ENCODE measurements at places on chromosomes 16 and 17. TPM values are rescaled to one million over a fixed set of nuclear protein-coding genes. Genes with fewer than 3 reads are reported as not detected.

- no peak for DNase-seq
Measured at GRCh38 chr16:49834531-49835151, 21.3 kb downstream of the ZNF423 start.

The ZNF205 gene
- 22.4 TPM for total RNA-seq

- DNase-seq, result peak; percentile 25
Measured at GRCh38 chr17:73643001-73643851, 1.0 kb downstream of the SDK2 start.

GRCh38 chr17:838486-838885, 56.3 kb downstream of the MRM3 start:
- DNase-seq, result no peak

The MT1A gene
- not detected for total RNA-seq

DNA sequence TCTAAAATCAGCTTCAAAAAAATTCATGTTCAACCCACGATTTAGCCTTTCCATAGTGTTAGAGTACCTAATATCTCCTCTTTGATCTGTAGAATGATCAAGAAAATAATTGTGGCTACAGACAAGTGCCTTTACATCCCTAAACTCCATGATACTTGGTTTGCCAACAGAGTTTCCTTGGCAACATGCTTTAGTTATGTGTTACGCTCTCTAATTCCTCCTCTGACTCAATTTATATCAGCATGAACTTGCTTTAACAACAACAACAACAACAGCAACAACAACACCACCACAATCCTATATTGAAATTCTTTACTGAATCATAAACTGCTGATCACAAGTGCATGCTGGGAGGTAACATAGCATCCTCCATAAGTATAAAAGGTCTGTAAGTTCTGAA, 757.8 kb downstream of the CDH11 start:
- no peak for DNase-seq

DNA sequence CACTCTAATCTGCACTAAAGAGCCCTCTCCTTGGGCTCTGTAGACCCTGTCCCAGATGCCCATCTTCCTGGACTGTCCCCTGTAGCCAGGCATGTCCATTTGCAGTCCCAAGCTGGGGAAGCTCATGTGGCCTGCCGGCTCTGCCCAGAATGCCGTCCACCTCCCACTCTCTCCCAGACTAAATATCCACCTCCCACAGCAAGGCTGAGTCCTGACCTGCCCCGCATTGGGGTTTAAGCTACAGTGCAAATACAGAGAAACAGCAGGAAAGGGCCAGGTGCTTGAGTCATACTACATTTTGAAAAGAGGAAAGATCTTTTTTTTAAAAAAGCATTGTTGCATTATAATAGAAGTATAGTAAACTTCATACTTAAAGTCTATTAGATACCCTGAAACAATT, 3.0 kb downstream of the ST6GALNAC2 start:
- DNase-seq, result peak; percentile 94

DNA sequence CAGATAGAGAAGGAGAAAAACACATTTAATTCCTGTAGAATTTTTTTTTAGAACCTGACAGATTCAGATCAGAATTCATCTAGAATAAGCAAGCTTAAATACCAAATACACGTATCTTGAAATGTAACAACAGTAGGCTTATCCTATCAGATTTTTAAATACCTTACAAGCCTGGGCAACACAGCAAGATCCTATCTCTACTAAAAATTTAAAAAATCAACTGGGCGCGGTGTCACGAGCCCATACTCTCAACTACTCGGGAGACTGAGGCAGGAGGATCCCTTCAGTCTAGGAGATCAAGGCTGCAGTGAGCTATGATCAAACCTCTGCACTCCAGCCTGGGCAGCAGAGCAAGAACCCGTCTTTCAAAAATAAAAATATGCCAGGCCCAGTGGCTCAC, 13.5 kb downstream of the ACOX1 start:
- no peak for DNase-seq

The WNT3 gene
- total RNA-seq, result 0.79 TPM

DNA sequence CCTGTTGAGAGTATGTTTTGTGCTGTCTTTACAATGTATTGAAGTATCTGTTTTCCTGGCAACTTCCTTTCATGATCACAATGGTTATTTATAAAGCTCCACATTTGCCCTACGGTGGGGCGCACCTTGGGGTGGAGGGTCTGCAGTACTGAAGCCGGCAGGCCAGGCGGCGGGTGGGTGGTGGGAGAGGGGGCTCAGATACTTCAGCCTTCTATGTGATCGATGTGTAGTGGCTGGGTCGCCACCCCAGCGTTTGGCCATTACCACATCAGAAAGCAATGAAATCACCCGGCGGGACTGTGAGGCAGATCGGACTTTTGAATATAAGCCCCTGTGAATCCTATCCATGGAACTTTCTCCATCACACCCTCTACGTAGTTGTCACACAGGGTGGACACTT, 196.6 kb downstream of the FOXL1 start:
- DNase-seq, result no peak
